ENCODE measurements at places on chromosomes 16 and 17.

- DNase-seq, result no peak
Observed at GRCh38 chr16:88468275-88469129, 15.4 kb downstream of the ZFPM1 start.

DNA sequence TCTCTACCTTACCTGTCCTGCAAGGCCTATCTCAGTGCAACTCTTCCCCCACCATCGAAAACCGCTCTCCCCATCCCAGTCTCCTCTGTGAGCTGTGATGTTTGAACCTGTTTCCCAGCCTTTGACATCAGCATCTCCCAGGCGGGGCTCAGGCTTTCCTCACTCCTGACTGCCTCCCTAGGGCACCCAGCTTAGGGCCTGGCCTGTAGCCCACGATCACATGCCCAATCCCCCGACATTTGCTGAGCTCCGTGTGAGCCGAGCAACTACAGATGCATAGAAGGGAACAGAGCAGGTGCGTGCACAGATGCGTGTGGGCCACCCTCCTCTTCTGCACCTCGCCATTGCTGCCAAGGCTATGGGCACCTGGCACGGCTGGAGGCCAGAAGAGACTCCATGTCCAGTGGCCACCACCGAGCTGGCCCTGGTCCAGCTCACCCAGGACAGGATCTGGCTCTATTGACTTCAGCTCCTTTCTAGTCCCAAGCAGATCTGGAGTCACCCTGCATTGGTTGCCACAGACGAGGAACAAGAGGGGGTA, 35.5 kb upstream of the CMIP start:
- DNase-seq, result no peak

GRCh38 chr17:1234455-1234854, 35.8 kb upstream of the BHLHA9 start:
- DNase-seq, result no peak

DNA sequence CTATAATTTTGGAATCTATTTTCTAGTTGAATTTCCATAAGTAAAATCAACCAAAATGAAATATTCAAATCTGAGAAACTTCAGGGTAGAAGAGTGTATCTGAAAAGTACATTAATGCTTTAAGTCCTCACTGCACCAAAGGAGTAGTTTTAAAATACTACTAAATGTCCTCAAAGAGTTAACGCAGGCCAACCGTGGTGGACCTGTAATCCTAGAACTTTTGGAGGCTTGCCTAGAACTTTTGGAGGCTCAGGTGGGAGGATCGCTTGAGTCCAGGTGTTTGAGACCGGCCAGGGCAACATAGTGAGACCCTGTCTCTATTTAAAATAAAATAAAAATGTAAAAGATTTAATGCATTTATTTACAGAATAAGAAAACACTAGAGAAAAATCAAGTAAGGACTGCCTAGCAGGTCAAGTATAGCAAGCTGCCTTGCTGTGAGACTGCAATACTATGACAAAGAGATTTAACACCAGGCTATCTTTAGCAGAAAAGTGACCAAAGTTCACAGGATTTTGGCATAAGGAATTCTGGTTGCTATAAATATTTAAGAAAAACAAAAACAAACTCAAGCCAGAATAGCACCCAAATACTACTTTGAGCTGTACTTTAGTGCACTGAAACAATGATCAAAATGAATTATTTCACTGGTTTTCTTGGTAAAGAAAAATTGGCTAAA, 41.0 kb downstream of the CHCT1 start:
- DNase-seq, result no peak

GRCh38 chr16:47847220-47847970, 308.4 kb downstream of the ABCC12 start:
- no peak for DNase-seq

GRCh38 chr16:48788475-48788874, 178.5 kb upstream of the N4BP1 start:
- no peak for DNase-seq

GRCh38 chr16:64304396-64304795, 817.5 kb downstream of the CDH11 start:
- DNase-seq, result no peak

DNA sequence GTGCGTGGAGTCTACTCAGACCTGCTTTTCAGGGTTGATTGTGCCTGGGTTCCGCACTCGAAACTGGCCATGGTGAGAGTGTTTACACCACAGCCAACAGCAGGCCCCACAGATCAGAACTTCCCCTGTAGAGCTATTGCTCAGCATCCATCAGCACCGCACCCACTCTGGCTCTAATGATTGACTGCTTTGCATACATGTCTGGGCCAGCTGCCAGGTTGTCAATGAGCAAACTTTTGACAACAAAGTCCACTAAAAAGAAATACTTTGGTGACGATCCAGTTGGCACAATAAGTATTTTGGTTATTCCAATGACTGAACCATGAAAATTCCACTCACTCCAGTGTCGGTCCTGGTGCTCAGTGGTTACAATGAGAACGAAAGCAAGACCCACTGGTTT, 190.7 kb downstream of the FOXL1 start:
- DNase-seq, result no peak

DNA sequence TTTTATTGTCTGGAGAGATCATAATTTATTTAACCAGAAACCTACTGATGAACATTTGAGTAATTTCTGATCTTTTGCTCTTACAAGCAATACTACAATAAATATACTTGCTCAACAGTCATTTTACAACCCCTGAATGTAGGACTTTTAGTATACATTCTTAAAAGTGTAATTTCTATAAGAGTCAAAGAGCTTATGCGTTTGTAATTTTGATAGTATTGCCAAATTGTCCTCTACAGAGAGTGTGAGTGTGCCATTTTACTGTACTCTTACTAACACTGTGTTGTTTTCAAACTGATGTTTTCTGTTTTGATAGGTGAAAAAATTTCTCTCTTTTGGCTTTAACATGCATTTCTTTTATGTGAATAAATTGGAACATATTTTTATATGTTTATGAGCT, 139.1 kb downstream of the FTO start:
- no peak for DNase-seq

DNA sequence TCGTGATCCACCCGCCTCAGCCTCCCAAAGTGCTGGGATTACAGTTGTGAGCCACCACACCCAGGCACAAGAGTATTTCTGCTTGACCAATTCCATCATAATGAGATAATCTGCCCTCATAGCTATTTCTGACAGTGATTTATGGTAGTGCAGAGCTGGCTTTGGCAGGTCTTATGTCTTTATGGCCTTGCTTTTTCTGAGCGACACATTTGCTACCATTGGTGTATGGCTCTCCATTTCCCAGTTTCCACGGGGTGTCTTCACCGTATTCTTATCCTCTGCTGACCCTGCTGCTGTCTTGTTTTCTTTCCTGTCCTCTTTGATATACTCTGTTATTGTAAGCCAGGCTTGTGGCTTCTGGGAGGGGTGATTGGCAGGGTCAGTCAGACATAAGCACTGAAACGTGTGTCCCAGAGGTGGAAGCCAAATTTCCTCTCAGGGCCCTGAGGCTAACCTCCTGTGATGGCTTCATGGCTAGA, 161.1 kb upstream of the TBX2 start:
- no peak for DNase-seq

DNA sequence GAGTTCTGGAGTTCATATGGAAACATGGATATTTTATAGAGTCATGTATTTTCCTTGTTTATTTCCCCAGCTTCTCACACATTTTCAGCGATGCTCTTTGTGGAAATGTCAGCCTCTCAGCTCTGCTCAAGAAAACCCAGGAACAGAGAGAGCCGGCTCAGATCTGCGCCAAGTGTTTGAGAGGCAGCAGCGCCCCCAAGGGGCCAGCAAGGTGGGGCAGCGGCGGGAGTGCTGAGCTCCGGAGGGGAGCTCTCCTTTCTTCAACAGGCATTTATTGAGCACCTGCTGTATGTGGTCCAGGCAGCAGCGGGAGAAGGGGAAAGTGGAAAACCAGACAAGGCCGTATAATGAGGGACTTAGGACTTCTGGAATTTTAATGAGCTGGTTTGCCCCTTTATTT, 421.1 kb upstream of the C16orf82 start:
- DNase-seq, result no peak

DNA sequence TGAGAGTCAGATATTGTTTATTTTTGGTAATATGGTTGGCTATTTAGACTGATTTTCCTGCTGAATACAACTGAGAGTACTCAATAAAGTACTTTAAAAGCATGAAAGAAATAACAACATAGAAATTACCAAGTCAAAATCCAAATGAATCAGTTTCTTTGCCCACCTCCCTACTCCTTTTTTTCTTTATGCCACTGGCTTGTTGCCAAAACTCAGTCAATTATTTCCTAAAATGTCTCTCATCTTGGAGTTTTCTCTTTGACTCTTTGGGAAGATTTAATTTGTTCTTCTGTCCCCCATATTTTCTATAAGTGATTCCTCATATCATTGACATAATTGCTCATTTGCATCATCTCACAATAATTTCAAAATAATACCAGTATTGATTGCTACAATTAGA, 2.6 kb upstream of the OMG start:
- DNase-seq, result no peak

GRCh38 chr17:6052926-6053325, 17.3 kb upstream of the WSCD1 start:
- DNase-seq, result no peak

All from NCI-H446 treated with DMSO at 0.1 percent for 48 hours (cell line).